ENCODE measurements at places on chromosomes 7 and 10.

DNA sequence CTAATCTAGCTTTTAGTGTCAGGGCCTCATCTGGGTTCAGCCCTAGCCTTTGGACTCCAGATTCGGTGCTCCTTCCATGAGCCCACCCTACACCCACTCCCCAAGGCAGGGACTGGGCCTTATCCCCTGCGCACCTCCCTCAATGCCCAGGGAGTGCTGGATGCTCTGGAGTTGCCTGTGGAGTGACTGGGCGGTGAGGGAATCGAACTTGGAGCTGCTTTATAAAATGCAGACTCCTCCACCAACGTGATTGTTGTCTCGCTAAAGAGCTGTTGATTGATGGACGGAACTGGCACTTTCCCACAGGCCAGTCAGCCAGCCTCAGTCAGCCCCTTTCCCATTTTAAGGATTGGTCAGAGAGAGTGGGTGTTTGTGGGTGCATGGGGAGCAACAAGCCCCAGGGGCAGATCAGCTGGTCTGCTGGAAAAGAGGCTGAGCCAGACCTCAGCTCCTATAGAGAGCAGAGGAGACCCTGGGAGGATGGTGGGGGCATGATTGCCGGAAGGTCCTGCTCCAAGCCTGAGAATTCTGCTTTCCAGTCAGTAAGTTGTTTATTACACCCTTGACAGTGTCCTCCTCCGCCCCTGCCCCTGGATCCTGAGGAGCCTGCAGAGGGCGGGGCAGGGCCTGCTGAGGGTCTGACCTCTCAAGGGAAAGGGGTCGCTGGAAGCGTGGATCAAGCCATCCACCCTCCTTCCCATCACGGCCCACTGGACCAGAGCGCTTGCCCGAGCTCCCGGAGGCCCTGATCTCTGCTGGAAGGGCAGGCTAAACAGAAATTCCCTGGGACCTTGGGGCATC lies 16.7 kb downstream of the UNC5B start:
- DNase-seq: no peak

GRCh38 chr10:132764108-132764507 lies 21.8 kb downstream of the NKX6-2 start:
- DNase-seq: no peak

DNA sequence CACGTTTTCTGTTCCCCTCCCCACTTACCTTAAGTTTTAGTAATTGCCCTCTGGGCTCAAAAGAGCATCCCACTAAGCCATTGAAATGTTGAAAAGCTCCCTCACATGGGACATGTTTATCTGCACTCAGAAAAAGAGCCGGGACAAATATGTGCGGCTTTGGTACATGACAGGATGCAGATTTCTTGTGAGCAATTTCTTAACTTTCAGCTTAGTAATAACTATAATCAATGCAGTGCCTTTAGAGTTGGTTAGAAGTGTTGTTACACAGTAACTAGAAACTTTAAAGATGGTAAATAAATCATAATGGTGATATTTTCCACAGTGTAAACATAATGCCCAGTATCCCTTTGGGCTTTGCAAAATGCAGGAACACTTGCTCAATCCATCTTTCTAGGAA lies 89.2 kb downstream of the ZNF365 start:
- DNase-seq: no peak

GRCh38 chr10:125041856-125042506 lies 100.1 kb downstream of the ZRANB1 start:
- no peak for DNase-seq

GRCh38 chr10:105968666-105969065 lies 1195.8 kb downstream of the SORCS1 start:
- DNase-seq: no peak

DNA sequence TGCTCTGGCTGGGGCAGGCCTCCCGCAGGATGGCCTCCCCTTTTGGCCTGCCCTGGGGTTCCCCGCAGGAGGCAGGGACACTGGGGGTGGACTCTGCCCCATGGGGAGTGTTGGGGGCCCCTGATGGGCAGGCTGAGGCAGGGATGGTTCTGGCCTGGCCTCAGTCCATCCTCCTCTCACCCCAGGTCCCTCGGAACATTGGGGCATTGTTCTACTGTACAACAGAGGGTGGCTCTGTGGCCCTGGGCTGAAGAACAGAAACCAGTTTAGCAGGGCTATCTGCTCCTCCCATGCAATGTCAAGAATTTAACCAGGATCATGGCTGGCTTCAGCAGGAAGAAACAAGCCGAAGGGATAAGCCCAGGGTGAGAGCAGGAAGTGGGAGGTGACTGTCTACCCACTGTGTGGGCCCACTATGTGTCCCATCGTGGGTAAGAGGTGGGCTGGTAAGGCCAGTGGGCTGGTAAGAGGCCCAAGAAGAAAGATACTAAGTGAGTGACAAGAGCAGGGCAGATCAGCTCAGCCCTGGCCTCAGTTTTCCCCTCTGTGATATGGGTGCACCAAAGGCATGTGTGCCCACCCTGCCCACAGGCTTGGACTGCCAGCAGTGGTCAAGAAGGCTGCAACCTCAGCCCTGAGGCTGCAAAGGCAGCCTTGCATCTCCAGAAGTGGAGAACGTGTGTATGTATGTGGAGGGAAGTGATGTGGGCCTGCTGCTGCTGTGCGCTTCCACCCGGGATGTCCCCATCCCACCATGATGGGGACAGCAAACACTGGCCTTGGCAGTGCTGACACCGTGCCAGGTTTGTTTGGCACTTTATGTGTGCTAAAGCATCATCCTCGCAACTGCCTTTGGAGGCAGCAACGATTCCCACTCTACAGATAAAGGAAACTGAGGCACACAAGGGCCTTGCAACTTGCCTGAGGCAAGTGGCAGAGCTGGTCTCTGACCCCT lies 138.9 kb downstream of the SH3PXD2A start:
- DNase-seq: no peak

DNA sequence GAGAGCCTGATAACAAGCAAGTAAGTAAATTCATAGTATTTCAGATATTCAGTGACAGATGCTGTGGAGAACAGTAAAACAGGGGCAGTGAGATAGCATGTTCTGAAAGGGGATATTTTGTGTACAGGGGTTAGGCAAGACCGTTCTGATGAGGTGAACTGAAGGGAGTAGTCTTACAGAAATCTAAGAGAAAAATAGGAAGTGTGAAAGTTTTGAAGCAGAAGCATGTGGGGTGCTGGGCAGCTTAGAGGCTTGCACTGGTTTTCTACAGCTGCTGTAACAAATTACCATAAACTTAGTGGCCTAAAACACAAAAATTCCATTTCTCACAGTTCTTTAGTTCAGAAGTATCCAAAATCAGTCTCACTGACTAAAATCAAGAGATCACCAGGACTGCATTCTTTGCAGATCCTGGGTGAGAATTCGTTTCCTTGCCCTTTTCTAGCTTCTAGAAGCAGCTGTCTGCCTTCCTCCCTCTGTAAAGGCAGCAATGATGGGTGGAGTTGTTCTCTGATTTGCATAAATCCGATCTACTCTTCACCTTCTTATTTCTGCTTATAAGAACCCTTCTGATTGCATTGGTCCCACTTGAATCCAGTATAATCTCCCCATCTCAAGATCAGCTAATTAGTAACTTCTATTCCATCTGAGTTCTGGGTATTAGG lies 7.5 kb upstream of the KLF14 start:
- no peak for DNase-seq

DNA sequence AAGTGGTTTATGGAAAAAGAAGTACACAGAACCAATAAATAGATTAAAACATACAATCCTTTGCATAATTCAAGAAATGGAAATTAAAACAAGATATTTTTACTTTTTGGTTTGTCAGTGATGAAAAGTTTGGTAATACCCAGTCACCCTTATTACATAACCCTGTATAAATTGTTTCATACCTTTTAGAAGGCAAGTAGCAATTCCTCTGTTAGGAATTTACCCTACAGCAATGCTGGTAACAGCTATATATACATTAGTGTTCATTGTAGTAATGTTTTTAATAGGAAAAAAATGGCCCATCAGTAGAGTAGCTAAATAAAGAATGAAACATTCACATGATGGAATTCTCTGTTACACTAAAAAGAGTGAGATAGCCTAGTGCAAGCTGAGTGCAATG lies 42.7 kb downstream of the PTPN12 start:
- no peak for DNase-seq

- no peak for DNase-seq
Observed at GRCh38 chr7:128324368-128324680, 19.4 kb downstream of the RBM28 start.

DNA sequence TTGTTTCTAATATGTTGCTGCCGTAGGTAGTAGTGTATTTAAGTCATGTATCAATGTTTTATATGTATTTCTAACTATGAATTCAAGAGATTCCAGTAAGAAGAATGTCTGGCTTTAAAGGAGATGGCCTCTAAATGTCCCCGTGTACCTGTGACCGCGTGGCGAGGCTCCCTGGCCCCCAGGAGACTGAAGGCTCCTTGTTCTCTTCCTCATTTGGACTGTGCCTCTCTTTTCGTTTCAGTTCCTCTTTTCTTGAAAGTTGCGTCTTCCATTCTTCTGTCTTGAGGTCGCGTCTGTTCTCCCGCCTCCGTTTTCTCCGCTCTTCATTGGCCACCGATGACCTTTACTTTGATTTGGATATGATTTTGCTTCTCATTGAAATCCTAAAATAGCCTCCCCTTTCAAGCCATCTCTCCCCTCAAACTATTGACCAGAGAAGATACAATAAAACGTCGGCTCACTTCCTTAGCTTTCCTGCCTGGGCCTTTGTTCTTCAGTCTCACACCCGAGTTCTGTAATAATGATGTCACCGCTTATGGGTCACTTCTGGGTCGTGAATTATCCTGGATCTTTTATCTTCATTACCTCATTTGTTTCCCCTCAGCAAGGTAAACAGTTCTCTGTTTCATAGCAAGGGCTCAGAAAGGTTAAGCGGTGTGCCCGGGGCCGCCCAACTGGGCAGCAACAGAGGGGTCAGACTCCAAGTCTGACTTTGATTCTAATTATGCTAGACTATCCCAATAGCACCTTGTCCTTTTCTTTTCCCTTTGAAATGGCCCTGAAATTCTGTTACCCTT lies 28.7 kb downstream of the WIPI2 start:
- DNase-seq: no peak

- DNase-seq: peak; percentile 70
Observed at GRCh38 chr7:128937647-128938543, at the start of gene IRF5. Gene IRF5 (plus strand): TSS chr7:128937927. CDS start chr7:128942082, 4,155 bp downstream.

DNA sequence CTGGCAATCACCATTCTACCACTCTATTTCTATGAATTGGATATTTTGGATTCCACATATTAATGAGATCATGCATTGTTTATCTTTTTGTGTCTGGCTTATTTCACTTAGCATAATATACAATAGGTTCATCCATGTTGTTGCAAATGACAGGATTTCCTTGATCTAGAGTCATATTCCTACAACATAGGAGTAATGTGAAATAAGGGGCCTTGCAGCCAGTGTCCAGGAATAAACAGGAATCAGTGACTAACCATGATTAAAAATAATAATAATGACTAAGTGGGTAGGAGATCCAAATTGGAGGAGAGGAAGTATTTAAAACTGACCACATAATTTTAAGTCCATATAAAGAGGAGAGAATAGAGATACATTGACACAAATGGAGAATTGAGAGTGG lies 49.9 kb downstream of the SCIN start:
- no peak for DNase-seq

DNA sequence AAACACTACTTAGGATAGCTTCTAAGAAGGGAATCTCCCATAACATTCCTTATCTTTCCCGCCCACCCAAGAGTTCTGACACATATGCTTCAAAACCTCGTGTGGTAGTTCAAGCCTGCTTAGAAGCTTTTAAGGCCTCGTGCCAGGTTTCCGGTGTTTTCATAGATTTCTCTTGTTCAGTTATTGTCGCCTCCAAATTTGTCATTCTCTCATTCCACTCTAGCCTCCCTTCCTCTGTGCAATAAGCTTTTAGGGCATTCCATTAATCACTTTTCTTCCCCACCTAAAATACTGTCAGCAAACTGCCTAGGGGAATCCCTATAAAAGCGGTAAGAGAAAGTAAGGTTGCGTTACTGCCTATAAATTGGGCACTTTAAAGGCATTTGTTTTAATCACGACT lies 718 bp upstream of the BPGM start:
- DNase-seq: no peak

Measured in NCI-H146 (cell line).